ENCODE measurements at places on chromosomes 16 and 17.

DNA sequence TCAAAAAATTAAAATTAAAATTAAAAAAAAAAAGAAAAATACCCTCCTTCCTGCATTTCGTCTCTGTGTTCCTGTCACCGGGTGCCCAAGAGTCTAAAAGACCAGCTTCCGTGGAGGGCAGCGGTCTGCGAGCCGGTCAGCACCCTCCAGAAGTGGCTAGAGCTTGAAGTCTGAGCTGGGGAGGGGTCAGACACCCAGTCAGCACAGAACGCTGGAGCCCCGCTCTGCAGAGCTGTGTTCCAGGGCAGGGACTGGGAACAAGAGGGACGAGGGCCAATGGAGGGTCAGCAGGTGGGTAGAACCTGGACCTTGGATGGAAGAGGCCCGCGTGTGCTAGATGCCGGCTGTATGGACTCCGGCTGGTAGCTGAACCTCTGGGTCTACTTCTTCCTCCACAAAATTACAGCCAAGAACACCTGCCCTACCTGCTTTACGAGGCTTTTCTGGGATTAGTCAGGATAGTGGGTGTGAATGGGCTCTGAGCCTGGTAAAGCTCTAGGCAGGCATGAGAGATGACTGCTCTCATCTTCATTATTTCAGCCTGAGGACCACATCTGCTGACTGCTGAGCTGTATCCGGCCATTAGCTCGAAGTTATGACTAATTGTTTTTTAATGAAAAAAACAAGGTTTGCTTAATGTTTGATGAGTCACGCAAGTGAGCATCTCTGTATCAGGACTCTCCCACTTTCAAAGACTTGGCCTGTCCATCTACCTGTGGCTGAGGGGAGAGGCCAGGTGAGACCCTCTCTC lies 5.9 kb downstream of the TRPV1 start:
- DNase-seq = no peak

- DNase-seq = no peak
These were observed 92.1 kb downstream of the ABCC6 start for GRCh38 chr16:16131204-16131603.

GRCh38 chr16:79632289-79632688 lies 31.8 kb upstream of the MAF start:
- DNase-seq = no peak

DNA sequence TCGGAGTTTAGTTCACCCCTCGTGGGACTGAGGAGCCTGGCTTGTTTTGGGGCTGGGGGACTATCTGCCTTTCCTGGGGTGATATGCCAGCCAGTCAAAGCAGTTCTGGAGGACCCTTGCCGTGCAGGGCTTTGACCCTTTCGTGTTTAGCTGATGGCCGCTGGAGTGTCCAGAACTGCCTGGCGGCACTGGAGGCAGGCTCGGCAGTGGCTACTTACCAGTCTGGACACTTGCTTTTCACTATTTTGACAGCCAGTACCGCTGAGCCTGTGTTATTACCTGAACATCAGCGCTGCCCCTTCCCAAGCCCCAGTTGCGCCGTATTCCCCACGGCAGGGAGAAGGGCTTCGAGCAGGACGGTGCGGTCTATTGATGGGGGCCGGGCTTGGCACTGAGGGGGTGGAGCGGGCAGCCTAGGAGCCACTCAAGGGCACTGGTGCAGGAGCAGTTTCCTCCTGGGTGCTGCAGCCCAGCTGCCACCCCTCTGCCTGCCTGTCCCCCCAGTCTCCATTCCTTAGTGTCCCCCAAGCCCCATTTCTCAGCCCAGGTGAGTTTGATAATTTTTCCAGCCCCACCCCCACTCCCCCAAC lies 18.6 kb downstream of the CCDC92B start:
- no peak for DNase-seq

DNA sequence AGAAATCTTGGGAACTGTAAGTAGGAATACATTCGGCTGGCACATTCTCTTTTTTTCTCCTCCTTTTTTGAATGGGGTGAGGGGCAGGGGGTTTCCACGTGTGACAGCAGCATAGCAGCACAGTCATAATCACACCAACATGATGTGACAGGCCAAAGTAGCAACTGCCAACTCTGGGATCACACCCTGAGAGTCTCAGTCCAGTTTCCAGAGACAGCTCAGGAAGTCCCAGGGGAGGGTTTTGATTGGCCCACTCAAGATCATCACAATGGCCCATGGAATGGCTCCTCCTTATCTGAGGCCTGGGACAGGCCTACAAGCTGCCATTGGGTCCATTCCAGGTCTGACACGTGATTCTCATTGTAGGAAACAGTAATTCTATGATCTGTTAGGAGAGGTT lies 207.1 kb upstream of the ASIC2 start:
- no peak for DNase-seq

All from left renal cortex interstitium (tissue), 4 donors.